ENCODE measurements at places on chromosomes 4 and X. TPM values are rescaled to one million over a fixed set of nuclear protein-coding genes. Genes with fewer than 3 reads are reported as not detected.

GRCh38 chr4:87275311-87275710, 47.4 kb downstream of the HSD17B13 start:
- no peak for DNase-seq

- no peak for DNase-seq
Measured at GRCh38 chrX:39688576-39689375, 409.0 kb downstream of the BCOR start.

- DNase-seq, result no peak
Measured at GRCh38 chrX:153549231-153549630, 31.8 kb downstream of the ATP2B3 start.

GRCh38 chrX:47749185-47749967, 87.3 kb upstream of the ZNF81 start:
- no peak for DNase-seq

DNA sequence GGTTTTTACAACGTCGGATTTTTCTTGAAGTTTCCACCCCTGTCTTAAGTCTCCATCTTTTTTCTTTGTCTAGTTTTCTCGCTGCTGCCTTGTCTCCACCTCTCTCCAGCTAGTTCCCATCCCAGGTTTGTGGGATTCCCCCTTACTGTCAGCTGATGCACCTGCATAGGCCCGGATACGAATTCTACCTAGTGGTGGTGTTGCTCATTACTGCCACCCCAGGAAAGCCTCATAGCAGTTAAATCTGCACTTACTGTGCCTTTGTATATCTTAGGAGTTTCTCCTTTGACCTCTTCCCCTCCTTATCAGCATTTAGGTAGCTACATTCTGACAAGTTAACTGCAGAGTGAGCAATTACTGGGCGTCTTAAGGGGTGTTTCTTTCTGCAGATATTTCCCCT, 1693.1 kb upstream of the TENM3 start:
- DNase-seq, result no peak

DNA sequence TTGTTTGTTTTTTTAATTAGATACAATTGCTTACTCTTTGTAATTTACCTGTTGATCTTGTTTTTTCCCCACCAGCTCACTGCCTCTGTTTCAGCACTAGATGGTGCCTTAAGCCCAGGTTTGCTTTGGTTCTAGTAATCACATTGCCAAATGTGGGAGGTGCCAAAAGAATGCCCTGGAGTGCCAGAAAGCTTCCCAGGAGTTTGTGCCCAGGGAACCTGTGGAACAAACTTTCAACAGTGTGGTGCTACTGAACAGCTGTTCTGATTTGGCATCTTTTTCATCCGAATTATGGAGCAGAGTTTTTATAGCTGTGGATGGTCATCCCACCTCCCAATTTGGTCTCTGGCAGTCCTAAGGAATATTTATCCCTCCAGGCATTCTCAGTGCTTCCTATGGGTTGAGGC, 1000.7 kb downstream of the STIM2 start:
- no peak for DNase-seq

DNA sequence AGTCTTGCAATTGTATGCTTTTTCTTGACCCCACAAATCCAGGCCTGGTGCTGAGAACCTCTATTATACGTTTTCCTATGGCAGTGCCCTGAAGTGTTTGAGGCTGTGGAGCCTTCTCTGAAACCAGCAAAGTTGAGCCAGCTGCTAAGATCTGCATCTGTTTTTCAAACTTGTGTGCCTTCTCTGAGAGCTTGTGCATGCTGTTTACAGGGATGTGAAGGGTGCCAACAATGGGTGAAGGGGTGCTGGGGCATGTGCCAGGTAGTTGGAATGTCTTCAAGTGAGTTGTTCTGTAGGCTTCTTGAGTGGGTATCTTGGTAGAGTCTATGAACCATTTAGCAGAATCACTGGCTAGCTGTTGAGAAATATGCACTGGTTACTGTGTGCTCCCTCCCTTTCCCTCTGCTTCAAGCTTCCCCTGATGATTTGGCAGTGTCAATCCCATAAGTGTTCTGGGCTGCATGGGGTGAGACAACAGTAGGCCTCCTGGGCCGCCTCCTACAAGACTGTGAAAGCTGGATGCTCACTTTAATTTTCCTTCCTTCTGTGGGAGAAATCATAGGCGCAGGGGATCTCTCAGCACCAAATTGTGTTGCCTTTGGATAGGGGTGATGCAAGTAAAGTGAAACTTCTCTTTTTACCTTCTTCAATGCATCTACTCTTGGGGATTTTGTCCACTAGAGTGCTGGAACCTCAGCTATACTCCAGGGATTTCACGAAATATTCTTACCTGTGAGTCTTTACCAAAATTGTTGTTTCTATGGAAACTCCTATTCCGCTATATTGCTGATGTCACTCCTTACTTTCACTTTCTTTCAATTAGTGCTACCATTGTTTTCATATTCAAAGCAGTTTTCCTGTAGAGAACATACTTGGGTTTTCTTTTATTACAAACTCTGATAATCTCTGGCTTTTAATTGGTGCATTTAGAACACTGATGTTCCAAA, 30.0 kb downstream of the ITM2A start:
- DNase-seq, result no peak

GRCh38 chr4:98890702-98891455, 38.1 kb downstream of the EIF4E start:
- no peak for DNase-seq

GRCh38 chr4:118821590-118822293, 14.2 kb downstream of the SEC24D start:
- DNase-seq, result no peak

GRCh38 chr4:154503598-154503997, 12.0 kb upstream of the DCHS2 start:
- no peak for DNase-seq

RPS6KA6 gene
- total RNA-seq, result 7.0 TPM

NPFFR2 gene
- not detected for total RNA-seq

SLC2A9 gene
- total RNA-seq, result 8.6 TPM

All from suprapubic skin (tissue), 4 donors.